Karpas-422 (cell line): ENCODE measurements at places on chromosomes 3 and 15. TPM values are rescaled to one million over a fixed set of nuclear protein-coding genes. Genes with fewer than 3 reads are reported as not detected.

Gene MORC1
- total RNA-seq = not detected in 2 replicates

DNA sequence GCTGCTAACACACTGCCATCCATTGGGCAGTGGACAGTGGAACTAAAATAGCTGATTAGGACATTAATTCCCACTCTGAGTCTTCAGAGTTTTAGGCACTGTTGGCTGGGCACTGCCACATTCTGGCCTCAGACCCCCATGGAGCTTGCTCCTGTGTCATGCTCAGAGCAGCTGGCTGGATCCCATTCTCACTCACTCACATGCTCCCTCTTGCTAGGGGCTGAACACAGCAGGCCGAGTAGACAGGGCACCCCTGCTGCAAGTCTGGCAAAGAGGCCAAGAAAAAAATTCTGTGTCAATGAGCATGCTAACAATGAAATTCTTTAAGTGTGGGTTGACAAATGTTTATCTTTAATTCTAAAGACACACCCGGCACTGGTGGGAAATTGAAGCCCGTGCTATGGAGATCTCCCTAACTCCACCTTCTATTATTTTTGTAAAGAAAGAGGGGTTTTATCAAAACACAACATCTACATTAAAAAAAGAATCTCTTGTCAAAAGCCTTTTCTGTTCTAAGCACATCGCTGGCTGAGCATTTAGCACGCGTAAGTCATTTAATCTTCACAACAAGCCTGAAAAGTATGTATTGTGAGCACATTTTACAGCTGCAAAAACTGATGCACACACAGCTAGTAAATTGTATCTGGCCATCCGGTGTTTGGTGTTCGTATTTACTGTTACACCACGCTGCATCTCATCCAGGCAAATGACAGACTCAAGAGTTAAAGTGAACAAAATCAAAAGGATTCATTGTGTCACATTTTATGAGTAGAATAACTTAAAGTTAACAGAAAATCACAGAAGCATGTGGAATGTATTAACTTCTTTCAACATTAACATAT lies 362.1 kb downstream of the PLOD2 start:
- no peak for DNase-seq

Gene KLHL40
- not detected in 2 replicates for total RNA-seq

Gene COL7A1
- total RNA-seq = 0.78 and 13.0 TPM in 2 replicates

DNA sequence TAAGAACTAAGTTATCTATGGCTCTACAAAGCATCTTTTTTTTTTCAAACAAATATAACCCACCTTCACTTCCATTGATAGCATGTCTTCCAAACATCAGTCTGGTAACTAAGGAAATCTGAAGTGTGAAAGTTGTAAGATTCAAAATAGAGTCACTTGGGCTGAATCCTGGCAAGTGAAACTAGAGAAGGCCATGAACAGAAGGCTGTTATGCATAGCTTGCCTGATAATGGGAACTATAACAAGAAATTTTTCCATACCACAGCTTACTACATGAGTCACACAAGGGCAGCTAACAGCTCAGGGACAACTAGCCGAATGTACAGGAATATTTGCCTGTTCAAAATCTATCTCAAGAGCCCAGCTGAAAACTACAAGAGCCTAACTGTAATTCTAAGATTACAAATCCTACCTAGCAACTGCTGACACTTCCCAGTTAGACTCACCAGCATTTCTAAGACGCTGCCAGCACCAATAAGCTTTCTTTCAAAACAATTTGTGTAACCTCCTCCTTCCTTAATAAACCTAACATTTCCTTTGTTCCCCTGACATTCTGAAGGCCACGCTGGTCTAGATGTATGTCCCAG lies 1066.5 kb downstream of the PLOD2 start:
- peak; percentile 49 for DNase-seq

- DNase-seq = peak; percentile 58
Measured at GRCh38 chr15:56804938-56805337, 71.6 kb upstream of the ZNF280D start.

DNA sequence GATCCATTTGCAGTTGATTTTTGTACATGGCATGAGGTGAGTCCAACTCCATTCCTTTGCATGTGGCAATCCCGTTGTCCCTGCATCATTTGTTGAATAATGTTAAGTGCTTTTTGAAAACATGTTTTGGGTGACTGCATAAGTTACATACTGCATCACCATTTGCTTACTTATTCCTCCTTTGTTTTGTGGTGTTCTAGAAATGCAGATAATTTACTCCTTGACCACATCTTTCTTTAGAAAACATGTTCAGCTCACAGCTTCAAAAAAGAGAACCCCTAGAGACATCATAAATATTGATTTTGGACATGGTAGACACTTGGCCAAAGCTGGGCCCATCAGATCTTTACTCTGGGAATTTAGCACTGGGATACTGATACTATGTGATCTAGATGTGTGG lies 135.3 kb upstream of the DAZL start:
- no peak for DNase-seq

- peak; percentile 80 for DNase-seq
Measured at GRCh38 chr15:33675246-33675645, 293.1 kb upstream of the CHRM5 start.

DNA sequence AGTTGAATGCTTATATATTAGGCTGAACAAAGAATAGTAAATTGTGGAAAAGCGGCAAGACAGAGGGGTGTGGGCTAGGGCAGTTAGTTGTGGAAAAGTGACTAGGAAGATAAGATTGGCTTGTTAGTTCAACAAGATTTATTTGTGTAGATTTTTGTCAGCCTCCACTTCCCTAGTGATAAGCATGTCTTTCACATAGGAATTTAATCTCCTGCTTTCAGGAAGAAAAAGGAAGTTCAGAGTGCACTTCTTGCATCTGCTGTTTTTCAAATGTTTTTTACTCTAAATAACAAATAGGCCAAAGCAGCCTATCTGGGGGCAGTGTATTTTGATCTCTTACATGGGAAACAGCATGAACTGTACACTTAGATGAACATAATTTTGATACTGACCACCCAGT lies 919.9 kb downstream of the NAALADL2 start:
- no peak for DNase-seq

Gene AADACL2
- not detected in 2 replicates for total RNA-seq

Gene SPESP1
- total RNA-seq = not detected in 2 replicates

DNA sequence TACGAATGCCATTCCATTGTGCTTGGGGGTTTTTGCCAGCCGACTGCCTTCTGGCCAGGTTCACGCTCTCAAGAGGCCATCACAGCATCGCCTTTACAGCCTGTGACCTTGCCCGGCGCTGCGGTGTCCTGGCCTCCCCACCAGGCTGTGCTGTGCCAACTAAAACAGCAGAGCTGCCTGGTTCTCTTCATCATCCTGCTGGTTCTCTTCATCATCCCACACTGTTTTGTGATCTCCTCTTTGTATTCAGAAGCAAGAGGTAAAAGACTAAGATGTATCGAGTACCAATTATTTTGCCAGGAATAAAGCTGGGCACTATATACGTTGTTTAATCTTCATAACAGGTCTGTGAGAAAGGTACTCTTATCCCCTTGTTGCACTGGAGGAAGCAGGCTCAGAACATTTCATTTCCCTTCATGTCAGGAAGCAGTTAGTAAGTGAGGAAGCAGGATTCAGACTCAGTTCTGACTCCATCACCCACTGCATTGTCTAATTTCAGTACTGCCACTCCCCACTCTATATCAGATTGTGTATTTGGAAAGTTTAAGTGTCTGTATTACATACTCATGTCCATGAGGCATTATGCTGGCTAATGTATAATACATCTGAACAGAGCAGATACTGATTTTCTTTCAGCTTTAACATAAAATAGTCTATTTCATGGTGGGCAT lies 92.7 kb downstream of the LRRC28 start:
- peak; percentile 74 for DNase-seq

Gene DNAJA4
- total RNA-seq = not detected in 2 replicates

Gene PRR20G
- not detected in 2 replicates for total RNA-seq

DNA sequence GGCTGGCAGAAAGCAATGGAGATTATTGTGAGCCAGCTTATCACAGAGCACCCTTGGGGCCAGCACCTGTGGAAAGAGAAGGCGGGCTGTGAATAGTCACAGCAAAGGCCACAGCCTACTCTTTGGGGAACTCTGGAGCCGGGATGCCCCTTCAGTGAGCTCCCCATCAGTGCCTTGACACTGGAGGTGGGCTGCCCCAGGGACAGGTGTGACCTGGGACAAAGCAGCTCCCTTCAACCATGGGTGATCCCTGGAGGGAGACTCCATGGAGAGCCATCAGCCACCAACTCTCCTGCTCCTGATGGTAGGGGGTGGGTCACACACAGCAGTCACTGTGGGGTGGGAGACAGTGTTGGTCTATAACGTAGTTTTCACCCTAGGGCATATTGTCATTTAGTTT lies 5.8 kb downstream of the TTC21A start:
- no peak for DNase-seq
